ENCODE measurements at places on chromosomes 1 and 21. TPM values are rescaled to one million over a fixed set of nuclear protein-coding genes. Genes with fewer than 3 reads are reported as not detected.

DNA sequence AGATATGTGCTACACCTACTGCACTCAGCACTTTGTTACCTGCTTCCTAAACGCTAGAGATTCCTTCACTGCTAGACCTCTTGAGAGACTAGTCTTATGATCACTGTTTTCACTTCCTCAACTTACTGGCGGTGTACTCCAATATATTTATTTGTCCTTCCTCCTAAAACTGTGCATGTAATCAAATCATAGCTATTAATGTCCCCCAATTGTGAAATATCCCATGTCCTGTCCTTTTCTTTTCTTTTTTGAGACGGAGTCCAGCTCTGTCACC is 3.4 kb downstream of the SOAT1 start:
- no peaks in the 10 kb centered on the region for H3K4me1 ChIP-seq
- no peak overlapping the region for H3K27ac ChIP-seq
- no peaks in the 10 kb centered on the region for H3K36me3 ChIP-seq
- no peaks in the 10 kb centered on the region for H3K27me3 ChIP-seq

GRCh38 chr1:9058465-9058864 is 11.0 kb downstream of the SLC2A5 start:
- no peaks in the 10 kb centered on the region for H3K36me3 ChIP-seq
- no peak for DNase-seq
- no peaks in the 10 kb centered on the region for H3K4me1 ChIP-seq
- no peaks in the 10 kb centered on the region for H3K27me3 ChIP-seq
- H3K27ac ChIP-seq, result no peak overlapping the region
- H3K4me3 ChIP-seq, result no peak overlapping the region

DNA sequence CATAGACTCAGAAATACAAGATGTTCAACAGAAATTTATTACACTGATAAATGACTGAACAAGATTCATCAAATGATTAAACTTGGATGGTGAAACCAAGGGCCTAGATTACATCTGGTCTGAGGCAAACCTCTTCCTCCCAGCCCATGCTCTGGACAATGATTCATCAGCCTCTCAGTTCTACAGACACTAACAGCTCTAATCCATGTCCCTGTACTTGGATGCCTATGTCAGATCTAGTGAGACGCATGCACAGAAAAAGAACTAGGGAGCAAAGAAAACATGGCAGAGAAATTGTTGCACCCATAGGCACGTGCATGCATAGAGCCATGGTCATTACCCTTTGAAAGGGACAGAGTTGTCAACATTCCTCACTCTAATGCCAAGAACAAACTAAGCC is 250.1 kb downstream of the KCNH1 start:
- no peak overlapping the region for H3K4me3 ChIP-seq
- H3K4me1 ChIP-seq, result no peaks in the 10 kb centered on the region
- H3K27me3 ChIP-seq, result no peaks in the 10 kb centered on the region
- no peak overlapping the region for H3K27ac ChIP-seq

GRCh38 chr1:204368996-204369726 is 9.4 kb upstream of the PLEKHA6 start:
- H3K4me3 ChIP-seq, result no peak overlapping the region
- H3K27me3 ChIP-seq, result no peaks in the 10 kb centered on the region
- H3K27ac ChIP-seq, result no peak overlapping the region

DNA sequence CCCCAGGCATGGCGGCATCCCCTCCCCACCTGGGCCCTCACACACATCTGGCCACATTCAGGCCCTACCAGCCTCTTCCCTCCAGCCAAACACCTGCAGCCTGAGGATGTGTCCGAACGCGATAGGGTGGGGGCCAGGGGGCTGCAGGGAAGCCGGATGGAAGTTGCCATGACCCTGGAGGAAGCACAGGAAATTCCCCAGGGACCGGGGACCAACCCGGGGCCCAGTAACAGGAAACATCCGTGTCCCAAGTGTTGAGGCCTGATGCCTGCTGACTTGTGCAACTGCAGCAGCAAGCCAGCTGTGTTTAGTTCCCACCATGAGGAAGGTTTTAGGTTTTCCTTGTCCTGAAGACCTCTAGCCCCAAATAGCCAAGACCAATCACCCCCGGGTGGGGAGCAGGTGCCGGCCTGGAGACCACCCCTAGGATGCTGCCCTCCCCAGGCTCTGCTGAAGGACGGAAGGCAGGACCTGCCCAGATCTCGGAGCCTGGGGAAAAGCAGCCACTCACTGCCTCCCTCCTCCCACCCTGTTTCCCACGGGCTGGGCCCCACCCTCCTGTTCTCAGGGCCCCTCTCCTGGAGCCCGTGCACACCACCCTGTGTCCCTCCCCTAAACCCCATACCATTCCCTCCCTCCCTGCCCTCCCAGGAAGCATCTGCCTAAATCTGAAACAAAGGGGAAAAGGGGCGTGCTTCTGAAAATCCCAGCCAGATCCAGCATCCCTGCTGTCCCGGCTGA is 29.8 kb downstream of the MEGF6 start:
- H3K27ac ChIP-seq, result no peak overlapping the region
- no peak for DNase-seq
- H3K4me1 ChIP-seq, result no peaks in the 10 kb centered on the region
- H3K36me3 ChIP-seq, result no peaks in the 10 kb centered on the region

GRCh38 chr1:24503059-24503751 is 569 bp downstream of the RCAN3 start:
- no peaks in the 10 kb centered on the region for H3K27me3 ChIP-seq
- peak overlapping the region; percentile 74 for H3K4me3 ChIP-seq
- H3K4me1 ChIP-seq, result no peaks in the 10 kb centered on the region
- H3K36me3 ChIP-seq, result no peaks in the 10 kb centered on the region

DNA sequence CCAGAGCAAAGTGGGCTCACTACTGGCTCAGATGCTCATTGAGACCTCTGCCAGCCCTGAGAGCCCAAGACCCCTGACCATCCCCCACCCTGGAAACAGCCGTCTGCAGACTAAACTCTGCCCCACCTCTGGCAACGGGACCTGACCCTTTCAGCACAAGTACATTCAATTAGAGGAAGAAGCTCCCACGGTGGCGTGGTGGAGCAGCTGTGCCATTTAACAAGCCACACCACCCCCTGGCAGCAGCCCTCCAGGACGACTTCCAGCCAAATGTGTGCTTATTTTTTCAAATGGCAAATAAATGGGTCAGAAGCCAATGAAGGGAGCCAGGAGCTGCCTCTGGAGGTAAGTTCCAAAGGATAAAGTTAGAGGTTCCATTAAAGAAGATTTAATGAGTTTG is 226.7 kb downstream of the NPHP4 start:
- H3K36me3 ChIP-seq, result no peaks in the 10 kb centered on the region
- H3K27ac ChIP-seq, result no peak overlapping the region
- H3K4me3 ChIP-seq, result no peak overlapping the region
- DNase-seq, result no peak

DNA sequence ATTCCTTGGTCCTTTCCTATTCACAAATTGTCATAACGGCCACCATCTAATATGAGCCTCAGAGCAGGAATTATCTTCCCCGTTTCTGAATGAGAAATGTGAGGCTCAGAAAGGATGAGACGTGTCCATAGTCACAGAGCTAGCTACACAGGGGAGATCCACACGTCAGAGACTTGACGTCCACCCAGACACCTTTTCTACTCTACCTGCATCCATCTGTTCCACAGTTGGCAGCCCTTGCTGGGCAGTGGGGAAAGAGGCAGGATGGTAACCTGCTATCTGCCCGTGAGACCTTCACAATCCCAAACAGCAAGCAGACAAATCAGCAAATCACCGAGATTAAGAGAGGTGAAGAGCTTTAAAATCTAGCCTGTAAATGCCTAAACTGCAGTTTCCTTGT is 8.4 kb downstream of the RIMS3 start:
- H3K27ac ChIP-seq, result no peak overlapping the region
- no peaks in the 10 kb centered on the region for H3K27me3 ChIP-seq
- no peaks in the 10 kb centered on the region for H3K4me1 ChIP-seq

DNA sequence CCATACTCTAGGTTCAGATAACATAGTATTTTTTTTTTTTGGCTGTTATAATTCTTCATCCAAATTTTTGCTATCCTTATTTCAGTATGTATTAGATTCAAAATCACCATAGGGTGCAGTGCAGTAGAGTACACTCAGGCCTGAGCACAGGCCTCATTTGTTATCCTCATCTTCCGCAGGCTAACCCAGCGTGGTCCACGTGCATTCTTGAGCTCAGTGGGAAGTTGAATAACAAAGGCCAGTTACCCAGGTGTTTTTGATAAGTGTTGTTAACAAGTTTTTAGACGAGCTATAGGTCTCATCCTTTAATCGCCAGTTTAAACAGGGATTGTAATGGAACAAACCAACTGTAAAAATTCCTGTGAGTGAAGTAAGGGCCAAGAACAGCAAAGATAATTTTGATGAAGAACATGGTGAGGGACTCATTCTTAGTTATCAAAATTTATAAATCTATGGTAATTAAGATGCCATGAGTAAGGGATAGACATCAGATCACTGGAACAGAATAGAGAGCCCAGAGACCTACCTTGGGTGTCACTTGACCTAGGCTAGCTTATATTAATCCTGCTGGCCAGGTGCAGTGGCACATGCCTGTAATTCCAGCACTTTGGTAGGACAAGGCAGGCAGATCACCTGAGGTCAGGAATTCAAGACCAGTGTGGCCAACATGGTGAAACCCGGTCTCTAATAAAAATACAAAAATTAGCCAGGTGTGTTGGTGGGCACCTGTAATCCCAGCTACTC is 22.0 kb downstream of the FLVCR1 start:
- no peaks in the 10 kb centered on the region for H3K36me3 ChIP-seq
- no peak overlapping the region for H3K27ac ChIP-seq
- H3K4me1 ChIP-seq, result no peaks in the 10 kb centered on the region
- H3K4me3 ChIP-seq, result no peak overlapping the region
- no peak for DNase-seq

- H3K4me1 ChIP-seq, result no peaks in the 10 kb centered on the region
- H3K4me3 ChIP-seq, result no peak overlapping the region
- no peak for DNase-seq
- no peaks in the 10 kb centered on the region for H3K36me3 ChIP-seq
- H3K27me3 ChIP-seq, result no peaks in the 10 kb centered on the region
Observed at GRCh38 chr1:198297281-198297680, 140.5 kb downstream of the NEK7 start.

DNA sequence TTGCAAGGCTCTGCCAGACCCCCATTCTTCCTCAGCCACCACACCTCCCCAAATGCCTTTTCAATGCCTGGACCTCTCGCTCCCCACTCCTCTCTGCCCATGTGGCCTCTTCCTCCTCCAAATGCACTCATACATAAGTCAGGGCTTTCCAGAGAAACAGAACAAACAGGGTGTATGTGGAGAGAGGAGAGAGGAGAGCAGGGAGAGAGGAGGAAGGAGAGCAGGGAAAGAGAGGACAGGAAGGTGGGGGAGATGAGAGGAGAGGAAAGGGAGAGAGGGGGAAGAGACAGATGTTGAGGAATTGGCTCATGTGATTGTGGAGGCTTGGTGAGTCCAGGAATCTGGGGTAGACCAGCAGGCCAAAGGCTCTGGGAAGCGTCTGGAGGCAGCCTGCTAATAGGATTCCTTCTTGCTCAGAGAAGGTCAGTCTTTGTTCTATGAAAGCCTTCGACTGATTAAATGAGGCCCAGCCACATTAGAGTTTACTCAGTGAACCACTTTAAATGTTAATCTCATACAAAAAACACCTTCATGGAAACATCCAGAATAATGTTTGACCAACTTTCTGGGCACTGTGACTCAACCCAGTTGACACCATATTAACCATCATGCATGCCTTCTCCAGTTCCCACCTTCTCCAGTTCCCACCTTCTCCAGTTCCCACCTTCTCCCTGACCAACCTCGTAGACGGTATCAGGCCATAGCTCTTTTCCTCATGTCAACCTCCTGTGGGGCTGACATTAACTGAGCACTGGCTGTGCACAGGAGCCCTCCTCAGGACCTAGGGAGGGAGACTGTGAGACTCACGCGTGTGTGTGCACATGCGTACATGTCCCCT is 11.3 kb upstream of the LGR6 start:
- H3K4me3 ChIP-seq, result no peak overlapping the region
- H3K4me1 ChIP-seq, result no peaks in the 10 kb centered on the region
- no peaks in the 10 kb centered on the region for H3K27me3 ChIP-seq
- H3K36me3 ChIP-seq, result no peaks in the 10 kb centered on the region
- no peak for DNase-seq
- H3K27ac ChIP-seq, result no peak overlapping the region

GRCh38 chr1:30095051-30095450 is 628.3 kb downstream of the MATN1 start:
- no peak for DNase-seq
- no peak overlapping the region for H3K4me3 ChIP-seq
- no peaks in the 10 kb centered on the region for H3K4me1 ChIP-seq
- H3K27ac ChIP-seq, result no peak overlapping the region
- no peaks in the 10 kb centered on the region for H3K36me3 ChIP-seq

GRCh38 chr1:178727014-178727895 is 2.2 kb downstream of the RALGPS2 start:
- DNase-seq, result no peak
- no peaks in the 10 kb centered on the region for H3K27me3 ChIP-seq
- no peak overlapping the region for H3K4me3 ChIP-seq
- H3K36me3 ChIP-seq, result no peaks in the 10 kb centered on the region

- no peaks in the 10 kb centered on the region for H3K36me3 ChIP-seq
- H3K4me3 ChIP-seq, result no peak overlapping the region
- H3K27ac ChIP-seq, result no peak overlapping the region
- no peaks in the 10 kb centered on the region for H3K4me1 ChIP-seq
- DNase-seq, result no peak
- no peaks in the 10 kb centered on the region for H3K27me3 ChIP-seq
Observed at GRCh38 chr1:157487504-157487903, 64.8 kb downstream of the FCRL5 start.

GRCh38 chr1:229409616-229410369 is 24.1 kb downstream of the ACTA1 start:
- no peak overlapping the region for H3K4me3 ChIP-seq
- no peak for DNase-seq
- H3K27ac ChIP-seq, result no peak overlapping the region
- H3K4me1 ChIP-seq, result no peaks in the 10 kb centered on the region
- H3K27me3 ChIP-seq, result peaks cover 43% of the 10 kb centered on the region
- H3K36me3 ChIP-seq, result no peaks in the 10 kb centered on the region

GRCh38 chr21:15365751-15366392 is 301.1 kb upstream of the NRIP1 start:
- no peaks in the 10 kb centered on the region for H3K4me1 ChIP-seq
- no peaks in the 10 kb centered on the region for H3K27me3 ChIP-seq
- no peak for DNase-seq
- no peak overlapping the region for H3K4me3 ChIP-seq
- H3K27ac ChIP-seq, result no peak overlapping the region

Gene TSACC
- 1.4 TPM for total RNA-seq

Gene CRB1
- total RNA-seq, result 1.0 TPM

Gene PRAMEF6
- not detected for total RNA-seq

Gene PAQR6
- total RNA-seq, result 3.9 TPM

Gene ANKRD65
- 16.0 TPM for total RNA-seq

Gene FCRL2
- total RNA-seq, result 0.59 TPM
